ENCODE measurements at places on chromosomes 5 and 9.

GRCh38 chr9:95017661-95018060 is 291.2 kb downstream of the AOPEP start:
- DNase-seq, result no peak

- DNase-seq, result no peak
These were observed 787.5 kb downstream of the TLE4 start for GRCh38 chr9:80359291-80359690.

DNA sequence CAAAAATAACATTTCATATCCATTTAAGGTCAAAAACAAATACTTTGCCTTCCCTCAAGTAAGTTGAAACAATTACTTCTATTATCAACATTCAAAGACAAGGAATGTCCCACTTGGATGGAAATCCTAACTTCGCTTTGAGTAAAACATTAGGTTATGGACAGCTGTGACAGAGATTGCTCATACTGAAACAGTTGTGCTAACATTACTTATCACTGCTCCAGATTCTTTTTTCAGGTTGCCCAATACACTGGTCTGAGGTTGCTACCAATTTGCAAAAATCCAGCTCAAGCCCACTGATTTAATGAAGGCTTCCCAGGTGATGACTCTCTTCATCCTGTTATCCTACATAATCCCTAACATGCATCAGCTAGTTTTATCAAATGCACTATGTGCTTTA is 98.3 kb downstream of the UBAP2 start:
- no peak for DNase-seq

- no peak for DNase-seq
These were observed 233.1 kb downstream of the IRX1 start for GRCh38 chr5:3828761-3829160.

DNA sequence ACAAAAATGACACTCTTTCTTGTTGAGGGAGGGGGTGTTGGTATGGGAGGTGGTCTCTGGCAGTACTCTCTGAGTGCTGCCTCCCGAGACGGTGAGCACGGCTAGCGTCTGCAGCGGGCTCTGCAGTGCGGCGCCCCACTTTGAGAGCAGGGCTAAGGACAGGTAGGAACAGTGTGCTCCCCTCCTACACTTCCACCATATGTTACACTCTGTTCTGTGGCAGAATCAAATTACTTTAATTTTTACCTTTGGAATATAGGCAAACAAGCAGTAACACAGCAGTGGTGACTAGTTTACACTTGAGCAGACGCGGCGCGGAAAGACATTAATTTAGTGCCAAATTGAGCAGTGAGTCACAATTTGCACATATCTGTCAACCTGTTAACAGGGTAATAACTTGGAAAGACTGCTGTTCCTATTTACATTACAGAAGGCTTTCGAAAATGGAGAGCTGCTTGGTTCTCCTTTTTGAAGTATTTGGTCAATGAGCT is 136.3 kb downstream of the MED27 start:
- no peak for DNase-seq

DNA sequence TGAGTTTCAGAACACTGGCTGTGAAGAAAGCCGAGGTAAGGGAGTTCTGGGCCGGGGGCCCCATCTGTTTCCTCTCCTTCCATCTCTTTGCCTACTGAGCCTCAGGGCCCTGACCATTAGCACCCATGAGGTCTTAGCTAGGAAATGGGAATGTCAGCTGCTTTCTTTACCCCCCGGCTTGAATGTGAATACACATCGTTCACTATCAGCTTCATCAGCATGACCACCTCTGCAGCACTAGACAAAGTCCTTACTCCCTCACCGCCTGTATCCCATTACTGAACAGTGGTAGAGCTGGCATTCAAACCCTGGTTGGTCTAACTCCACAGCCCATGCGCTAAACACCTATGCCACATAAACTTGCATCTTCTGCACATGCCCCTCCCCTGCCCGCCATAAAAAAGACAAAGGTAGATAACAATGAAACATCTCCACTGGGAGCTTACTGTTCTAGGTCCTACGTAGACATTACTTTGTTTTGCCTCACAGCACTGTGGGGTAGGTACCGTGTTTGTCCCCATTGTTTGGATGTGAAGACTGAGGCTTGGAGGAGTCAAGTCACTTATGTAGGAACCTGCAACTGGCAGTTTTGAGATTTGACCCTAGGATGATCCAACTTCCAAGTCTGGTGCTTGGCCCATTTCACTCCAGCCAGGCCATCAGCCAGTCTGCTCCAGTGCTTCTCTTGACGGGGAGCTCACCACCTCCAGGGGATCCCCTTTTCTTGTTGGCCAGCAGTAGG is 93.3 kb downstream of the AMBP start:
- no peak for DNase-seq

DNA sequence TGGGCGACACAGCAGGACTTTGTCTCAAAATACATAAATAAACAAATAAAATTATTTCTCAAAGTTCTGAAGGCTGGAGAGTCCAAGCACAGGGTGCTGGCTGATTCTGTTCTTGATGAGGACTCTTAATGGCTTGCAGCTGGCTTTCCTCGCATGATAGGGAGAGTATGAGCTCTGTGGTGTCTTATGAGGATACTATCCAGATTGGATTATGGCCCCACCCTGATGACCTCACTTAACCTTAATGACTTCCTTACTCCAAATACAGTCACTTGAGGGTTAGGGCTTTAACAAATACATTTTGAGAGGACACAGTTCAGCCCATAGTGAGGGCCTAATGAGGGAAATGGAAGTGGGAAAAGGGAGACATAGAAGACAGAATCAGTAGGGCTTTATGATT is 87.7 kb downstream of the FOCAD start:
- DNase-seq, result no peak

GRCh38 chr5:74992791-74993190 is 59.6 kb downstream of the GCNT4 start:
- DNase-seq, result no peak

DNA sequence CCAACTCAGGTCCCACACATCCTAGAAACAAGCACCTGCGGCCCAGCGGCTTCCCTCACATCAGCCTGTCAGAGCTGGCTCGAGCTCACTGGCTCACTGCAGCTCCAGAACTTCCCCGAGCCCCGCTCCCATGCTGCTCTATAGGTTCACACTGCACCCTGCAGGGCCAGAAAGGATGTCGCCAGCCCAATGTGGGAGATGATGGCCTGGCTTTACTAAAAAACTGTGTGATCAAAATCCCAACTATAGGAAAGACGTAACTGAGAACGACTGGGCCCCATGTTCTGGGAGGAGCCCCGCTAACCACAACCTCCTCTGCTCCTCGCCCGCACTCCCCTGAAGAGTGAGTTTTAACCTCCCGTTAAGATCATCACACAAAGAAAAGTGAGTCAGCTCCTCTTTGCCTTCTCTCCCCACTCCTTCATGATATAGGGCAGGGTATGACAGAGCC is 4.6 kb downstream of the SURF4 start:
- DNase-seq, result no peak

GRCh38 chr9:117706421-117707116 is 2.4 kb downstream of the TLR4 start:
- no peak for DNase-seq

GRCh38 chr5:169411786-169412430 is 111.0 kb upstream of the SLIT3 start:
- no peak for DNase-seq

DNA sequence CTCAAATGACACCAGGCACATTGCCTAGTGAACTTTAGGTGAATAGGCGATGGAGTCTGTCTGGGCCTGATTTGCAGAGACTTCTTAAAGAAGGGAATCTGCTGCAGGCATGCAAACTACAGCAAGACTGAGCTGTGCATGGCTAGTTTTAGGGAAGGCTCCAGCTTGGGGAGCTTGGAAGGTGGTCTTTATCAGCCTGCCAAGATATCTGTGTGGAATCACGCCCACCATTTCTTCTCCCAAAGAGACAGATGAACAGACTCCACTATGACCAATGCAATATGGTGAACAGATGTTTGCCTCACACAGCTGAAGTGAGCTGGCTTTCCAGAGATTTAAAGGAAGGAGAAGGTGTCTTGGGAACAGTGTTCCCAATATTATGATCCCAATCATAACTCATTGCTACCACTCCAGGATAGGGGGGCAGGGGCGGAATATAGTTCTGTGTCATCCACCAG is 129.0 kb upstream of the HMHB1 start:
- peak; percentile 75 for DNase-seq

- no peak for DNase-seq
These were observed 122.8 kb downstream of the PPP2R2B start for GRCh38 chr5:146755793-146756192.

- no peak for DNase-seq
These were observed 78.8 kb upstream of the GPBP1 start for GRCh38 chr5:57094753-57095683.

- DNase-seq, result no peak
These were observed 179.5 kb downstream of the NTRK2 start for GRCh38 chr9:84849049-84849448.

DNA sequence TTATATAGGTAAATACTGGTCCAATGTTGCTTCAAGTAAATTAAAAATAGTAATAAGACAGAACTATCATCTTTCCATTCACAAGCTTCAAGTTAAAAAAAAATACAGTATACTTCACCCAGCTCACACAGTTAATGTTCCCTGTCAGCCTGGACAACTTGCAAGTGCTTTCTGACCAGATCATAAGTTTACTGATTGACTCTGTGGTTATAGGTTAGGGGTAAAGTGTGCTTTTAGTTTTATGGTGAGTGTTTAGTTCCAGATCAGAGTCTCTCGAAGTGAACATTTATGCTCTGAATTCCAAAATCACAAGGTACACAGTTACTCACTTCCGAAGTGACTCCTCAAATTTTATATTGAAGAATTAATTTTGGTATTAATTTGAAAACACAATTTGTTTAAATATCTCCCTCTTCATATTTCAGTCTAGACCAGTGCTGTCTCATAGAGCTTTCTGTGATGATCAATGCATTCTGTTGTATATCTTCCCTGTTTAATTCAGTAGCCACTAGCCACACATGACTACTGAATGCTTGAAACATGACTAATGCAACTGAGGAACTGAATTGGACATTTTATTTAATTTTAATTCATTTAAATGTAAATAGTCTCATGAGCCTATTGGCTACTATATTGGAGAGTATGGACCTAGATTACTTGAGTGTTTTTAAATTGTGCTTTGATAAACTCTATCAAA is 90.7 kb downstream of the MEF2C start:
- DNase-seq, result no peak

DNA sequence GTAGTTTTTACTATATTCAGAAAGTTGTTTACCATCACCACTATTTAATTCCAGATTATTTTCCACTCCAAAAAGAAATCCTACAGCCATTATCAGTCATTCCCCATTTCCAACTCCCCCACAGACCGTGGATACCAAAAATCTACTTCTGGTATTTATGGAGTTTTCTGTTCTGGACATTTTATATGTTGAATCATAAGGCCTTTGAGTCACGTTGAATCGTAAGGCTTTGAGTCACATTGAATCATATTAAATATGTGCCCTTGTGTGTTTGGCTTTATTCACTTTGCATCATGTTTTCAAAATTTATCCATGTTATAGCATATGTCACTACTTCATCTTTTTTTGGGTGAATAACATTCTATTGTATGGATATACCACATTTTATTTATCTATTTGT is 454.1 kb upstream of the NUDT12 start:
- no peak for DNase-seq

- no peak for DNase-seq
These were observed 201.0 kb downstream of the EFNA5 start for GRCh38 chr5:107469485-107470294.

GRCh38 chr5:139446956-139447779 is 7.8 kb upstream of the DNAJC18 start:
- DNase-seq, result no peak

- DNase-seq, result no peak
These were observed 28.7 kb downstream of the GALNT12 start for GRCh38 chr9:98836206-98836605.

- no peak for DNase-seq
These were observed 32.7 kb upstream of the FCN2 start for GRCh38 chr9:134847752-134848432.

- DNase-seq, result peak; percentile 59
These were observed 6.9 kb downstream of the NOL6 start for GRCh38 chr9:33466565-33467495.

GRCh38 chr5:111072949-111073682 is 1.6 kb downstream of the TSLP start:
- peak; percentile 55 for DNase-seq
